ENCODE measurements at places on chromosomes 16 and 17.

DNA sequence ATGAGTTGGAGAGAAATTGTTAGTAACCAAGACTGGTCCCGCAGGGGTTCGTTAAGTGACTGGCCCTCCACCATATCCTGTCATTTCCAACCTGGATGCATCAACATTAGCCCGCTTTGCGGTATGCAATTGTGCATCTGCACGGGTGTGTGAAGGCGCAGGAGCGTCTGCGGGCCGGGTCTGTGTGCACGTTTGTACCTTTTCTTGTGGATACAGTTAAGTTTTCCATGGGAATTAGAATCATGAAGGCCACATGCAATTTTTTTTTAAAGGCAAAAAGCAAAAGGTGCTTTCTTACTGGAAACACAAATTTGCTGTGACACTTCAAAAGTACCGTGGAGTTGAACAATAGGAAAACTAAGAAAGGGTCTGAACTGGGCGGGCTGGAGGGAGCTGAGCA, 355.4 kb upstream of the ZFHX3 start:
- no peak for DNase-seq

DNA sequence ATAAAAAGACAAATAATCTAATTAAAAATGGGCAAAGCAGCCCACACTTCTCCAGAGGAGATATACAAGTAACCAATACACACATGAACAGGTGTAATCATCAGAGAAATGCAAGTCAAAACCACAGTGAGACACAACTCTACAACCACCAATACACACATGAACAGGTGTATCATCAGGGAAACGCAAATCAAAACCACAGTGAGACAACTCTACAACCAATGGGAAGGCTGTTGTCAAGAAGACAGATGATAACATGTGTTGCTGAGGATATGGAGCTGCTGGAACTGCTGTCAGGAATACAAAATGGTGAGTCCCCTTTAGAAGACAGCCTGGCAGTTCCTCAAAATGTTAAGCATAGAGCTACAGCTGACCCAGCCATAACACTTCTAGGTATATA, 22.5 kb upstream of the ENGASE start:
- DNase-seq, result no peak

DNA sequence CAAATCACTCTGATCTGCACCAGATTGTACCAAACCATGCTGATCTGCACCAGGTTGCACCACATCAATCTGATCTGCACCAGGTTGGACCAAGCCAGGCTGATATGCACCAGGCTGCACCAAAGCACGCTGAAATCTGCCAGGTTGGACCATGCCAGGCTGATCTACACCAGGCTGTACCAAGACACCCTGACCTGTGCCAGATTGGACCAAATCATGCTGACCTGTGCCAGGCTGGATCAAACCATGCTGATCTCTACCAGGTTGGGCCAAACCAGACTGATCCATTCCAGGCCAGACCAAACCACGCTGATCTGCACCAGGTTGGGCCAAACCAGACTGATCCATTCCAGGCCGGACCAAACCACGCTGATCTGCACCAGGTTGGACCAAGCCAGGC, 15.5 kb downstream of the QRICH2 start:
- no peak for DNase-seq

GRCh38 chr17:2369551-2370210, 31.2 kb downstream of the MNT start:
- no peak for DNase-seq

DNA sequence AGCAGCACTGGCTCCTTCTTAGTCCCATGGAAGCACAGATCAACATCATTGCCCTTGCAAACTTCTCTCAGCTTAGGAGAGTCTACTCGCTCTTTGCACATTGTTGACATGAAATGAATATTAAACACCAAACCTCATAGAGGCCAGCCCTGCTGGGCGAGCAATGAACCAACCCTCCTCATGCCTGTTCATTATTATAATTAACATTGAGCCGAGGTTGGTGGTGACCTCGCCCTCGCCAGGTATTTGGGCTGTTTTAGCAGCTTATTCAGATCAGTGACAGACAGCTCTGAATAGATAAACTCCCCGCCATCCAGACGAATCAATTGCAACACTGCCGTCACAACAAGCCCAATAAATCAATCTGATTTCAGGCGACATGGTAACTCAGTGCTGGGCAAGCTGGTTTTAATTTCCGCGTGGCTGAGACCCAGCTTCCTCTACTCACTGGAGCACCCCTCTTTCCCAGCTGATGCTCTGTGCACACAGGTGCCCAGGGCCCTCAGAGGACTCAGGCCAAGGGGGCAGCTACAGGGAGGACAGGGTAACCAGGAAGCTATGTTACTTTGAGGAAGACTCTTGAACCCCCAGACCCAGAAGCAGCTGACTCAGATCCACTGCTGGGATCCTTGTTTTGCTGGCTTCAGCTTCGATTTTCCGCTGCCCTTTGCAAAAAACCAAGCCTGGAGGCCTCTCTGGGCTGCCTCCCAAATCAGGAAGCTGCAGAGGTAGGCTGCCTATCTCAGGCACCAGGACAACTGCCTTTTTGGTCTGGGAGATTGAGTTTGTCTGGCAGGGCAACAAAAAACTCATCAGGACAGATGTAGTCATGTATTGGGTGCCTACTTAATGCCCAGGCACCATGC, 10.7 kb upstream of the SEZ6 start:
- DNase-seq, result no peak
